ENCODE measurements at places on chromosomes 11 and 22.

DNA sequence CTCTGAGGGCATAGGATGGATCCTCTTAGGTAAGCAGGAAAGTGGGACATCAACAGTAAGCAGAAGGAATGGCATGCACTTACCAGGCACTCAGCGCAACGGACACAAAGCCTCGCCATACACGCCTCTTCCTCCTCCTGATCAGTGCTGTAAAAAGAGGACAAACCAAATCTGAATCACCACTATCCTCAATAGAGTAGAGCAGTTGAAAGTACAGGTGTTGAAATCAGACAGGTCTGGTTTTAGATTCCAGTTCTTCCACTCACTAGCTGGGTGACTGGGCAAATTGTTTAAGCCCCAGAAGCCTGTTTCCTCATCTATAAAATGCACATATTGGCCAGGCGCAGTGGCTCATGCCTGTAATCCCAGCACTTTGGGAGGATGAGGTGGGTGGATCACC lies 8.6 kb upstream of the JAML start:
- no peak for DNase-seq

- DNase-seq = no peak
Measured at GRCh38 chr11:12686246-12687060, 12.2 kb downstream of the TEAD1 start.

- DNase-seq = no peak
Measured at GRCh38 chr22:45349916-45350315, 40.2 kb downstream of the FAM118A start.

- DNase-seq = no peak
Measured at GRCh38 chr22:48248901-48249455, 1486.5 kb downstream of the TBC1D22A start.

Measured in head of caudate nucleus (tissue), 42 donors.